Naive thymus-derived CD8-positive, alpha-beta T cell (primary cell): ENCODE measurements at places on chromosomes 3 and 15.

- DNase-seq, result no peak
These were observed 30.1 kb upstream of the RAD18 start for GRCh38 chr3:8993331-8993730.

- DNase-seq, result no peak
These were observed 195.9 kb downstream of the SLCO3A1 start for GRCh38 chr15:92049290-92049989.

DNA sequence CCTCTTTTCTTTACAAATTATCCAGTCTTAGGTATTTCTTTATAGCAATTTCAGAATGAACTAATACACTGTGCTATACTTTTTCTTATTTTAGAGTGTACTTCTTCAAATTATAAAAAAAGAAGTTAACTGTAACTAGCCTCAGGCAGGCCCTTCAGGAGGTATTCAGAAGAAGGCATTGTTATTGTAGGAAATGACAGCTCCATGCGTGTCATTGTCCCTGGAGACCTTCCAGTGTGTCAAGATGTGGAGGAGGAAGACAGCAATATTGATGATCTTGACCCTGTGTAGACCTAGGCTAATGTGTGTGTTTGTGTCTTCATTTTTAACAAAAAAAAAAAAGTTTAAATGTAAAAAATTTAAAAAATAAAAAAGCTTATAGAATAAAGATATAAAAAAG is 55.5 kb downstream of the IL12A start:
- no peak for DNase-seq

GRCh38 chr15:96247621-96248305 is 82.7 kb upstream of the NR2F2 start:
- DNase-seq, result no peak
